ENCODE measurements at places on chromosomes 2 and 18.

- no peak for DNase-seq
Observed at GRCh38 chr2:17821535-17822444, 5.5 kb downstream of the MSGN1 start.

DNA sequence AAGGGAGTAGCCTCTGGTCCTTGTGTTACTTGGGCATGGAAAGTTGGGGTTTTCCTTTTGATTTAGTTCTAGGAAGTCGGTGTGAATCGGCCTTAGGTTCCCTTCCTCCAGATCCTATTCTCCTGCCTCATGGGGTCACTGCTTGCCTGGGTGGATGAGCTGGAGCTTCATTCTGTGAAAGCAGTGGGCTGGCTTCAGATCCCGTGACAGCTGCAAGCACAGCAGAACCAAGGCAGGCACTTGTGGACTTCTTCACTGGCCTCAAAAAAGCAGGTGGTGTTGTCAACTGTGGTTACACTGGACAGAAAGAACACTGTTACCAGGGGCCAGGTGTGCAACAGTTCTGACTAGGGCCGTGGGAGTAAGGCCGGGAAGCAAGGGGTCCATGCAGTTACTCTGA lies 243.4 kb downstream of the LDLRAD4 start:
- no peak for DNase-seq

DNA sequence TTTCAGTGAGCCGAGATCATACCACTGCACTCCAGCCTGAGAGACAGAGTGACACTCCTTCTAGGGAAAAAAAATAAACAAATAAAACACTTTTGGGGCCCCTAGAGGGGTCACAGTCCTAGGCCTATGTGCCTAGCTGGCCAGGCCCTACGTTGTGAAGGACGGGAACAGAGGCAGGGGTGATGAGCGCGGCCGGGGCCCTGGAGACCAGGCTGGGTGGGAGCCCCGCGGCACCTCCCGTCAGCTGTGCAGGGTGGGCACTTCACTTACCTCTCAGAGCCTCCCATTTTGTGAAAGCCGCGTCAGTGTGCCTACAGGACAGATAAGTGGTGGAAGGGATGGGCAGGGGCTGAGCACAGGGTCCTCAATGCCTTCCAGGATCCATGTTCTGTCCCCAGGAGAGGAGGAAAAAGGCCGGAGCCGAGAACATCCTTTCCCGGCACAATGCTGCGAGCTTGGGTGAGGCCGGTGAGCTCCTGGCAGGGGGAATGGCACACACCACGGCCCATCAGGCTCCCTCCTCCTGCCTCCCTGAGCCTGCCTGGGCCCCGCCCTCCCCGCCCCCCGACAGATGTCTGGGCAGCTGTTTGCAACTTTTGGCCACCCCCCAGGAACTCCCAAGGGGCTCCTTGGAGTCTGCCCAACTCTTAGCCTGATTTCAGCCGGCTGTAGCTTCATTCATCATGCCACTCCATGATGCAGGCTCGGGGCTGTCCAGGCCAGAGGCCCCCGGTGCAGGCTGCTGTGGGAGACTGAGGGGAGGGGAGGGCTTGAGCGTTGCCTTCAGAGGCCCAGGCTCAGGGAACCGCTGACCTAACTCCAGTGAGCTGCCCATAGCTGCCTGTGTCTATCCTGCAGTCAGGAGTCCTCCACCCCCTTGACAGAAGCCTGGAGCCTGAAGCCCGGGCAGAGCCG lies 196.5 kb downstream of the TFCP2L1 start:
- DNase-seq: peak; percentile 86

GRCh38 chr2:236168110-236169080 lies at the start of gene GBX2:
GBX2 (minus strand) TSS chr2:236168386; CDS start chr2:236167971, 415 bp downstream.
- peak; percentile 75 for DNase-seq

DNA sequence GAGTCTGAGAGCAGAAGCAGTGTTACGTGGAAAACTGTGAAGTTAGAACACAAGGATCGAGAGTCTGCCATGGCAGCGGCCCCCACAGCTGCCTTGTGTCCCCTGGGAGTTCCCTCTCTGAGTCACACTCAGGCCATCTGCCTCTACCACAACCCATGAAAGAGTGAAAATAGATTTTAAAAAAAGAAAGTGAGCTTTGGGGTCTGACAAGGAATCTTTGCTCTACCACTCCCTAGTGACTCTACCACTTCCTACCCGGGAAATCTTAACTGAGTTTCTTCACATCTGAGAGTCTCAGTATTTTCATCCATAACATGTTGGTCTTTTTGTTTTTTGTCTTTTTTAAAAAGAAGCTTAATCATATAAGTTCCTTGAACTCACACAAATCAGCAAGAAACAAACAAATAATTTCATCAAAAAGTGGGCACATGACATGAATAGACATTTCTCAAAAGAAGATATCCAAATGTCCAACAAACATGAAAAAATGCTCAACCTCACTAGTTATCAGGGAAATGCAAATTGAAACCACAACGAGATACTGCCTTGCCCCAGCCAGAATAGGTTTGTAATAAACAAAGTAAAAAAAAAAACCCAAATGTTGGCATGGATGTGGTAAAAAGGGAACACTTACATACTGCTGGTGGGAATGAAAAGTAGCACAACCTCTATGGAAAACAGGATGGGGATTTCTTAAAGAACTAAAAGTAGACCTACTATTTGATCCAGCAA lies 2.4 kb upstream of the MSGN1 start:
- peak; percentile 78 for DNase-seq

DNA sequence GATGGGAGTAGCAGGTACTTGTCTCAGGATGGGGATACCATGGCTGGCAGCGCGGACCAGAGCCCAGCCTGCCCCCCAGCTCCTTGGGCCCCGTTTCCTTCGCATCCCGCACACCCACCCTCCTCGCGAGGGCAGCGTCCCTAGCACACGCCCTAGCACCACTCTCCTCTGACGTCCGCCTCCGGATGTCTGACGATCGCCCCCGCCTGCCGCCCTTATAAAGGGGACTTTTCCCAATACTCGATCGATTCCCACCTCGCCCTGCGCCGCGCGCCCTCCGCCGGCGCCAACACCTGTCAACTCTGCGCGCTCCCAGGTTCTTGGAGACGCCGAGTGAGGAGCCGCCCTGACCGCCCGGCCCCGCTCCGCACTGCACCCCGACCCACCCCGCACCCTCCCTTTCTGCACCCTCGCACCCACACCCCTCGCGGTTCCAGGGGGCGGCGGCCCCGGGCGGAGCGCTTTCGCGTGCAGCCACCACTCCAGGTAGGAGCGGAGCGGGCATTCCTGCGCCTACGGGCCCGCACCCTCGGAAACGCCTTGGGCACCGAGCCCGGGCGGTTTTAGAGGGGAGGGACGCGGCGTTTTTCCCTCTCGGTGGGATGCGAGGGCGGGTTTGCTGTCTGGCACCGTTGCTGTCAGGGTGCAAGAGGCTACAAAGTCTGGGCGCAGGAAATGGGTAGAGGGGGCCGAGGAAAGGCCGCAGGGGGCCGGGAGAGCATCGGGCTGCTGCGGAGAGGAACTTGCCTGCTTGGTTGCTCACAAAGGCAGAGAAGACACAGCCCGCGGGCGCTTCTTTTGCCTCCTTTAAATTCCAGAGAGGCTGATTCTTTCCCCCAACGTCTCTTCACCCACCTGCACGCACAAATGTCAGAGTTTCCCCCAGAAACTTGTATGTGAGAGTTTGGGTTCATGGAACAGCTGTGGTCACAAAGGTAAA lies at the start of gene SLC5A7:
Gene SLC5A7 (plus strand): TSS at position 247 of the 940 bp plus-strand sequence. CDS start 1,632 bp downstream, outside the sequence.
- no peak for DNase-seq

DNA sequence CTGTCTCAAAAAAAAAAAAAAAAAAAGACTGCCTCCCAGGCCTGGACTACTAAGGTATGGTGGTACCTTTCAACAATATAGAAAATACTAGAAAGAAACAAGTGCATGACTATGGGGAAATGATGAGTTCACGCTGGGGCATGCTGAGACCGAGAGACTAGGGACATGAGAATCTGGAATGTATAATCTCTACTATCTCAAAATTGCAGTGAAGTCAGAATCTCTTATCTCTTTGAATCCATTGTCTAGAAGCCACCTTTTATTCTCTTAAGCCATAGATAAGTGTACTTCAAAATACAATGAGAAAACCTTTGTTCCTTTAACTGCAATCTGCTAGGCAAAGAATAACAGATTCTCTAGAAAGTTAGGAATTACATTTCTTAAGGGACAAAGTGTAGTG lies 5.6 kb downstream of the FRZB start:
- no peak for DNase-seq

DNA sequence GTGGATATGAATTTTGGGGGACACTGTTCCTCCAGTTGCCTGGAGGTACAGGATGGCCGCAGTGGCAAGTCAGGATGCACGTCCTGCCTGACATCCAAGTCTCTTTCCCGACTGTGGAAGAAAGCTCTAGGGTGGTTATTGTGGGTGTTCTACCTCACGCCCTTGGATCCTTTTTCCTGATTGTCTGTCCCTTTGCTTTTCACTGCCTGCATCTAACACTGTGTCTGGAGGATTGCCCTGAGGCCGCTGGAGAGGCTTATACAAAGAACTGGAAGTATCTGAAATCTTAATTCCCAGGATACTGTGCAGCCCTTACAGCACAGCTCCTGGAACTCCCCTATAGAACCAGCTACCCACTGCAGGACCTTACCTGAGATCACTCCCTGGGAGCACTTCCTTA lies 250.5 kb downstream of the TFCP2L1 start:
- DNase-seq: no peak

- no peak for DNase-seq
Observed at GRCh38 chr2:11074246-11074820, 80.9 kb upstream of the SLC66A3 start.

- DNase-seq: peak; percentile 87
Observed at GRCh38 chr2:126657636-126658318, 1.8 kb downstream of the GYPC start.

DNA sequence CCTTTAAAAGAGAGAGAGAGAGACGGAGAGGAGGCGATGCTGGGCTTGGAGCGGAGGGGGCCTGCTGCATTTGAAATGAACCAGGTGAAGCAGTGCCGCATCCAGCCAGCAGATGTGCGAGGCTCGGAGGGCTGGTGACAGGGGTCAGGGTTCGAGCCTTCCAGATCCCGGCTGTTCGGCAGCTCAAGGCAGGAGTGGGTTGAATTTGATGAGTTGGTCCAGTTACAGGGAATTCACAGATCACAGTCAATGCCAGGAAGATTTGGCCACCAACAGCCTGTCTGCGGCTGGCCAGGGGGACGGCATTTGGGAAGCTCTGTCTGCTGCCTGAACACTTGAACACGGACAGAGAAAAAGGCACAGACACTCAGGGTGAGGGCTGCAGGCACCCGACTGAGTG lies 48.6 kb downstream of the PTGR3 start:
- peak; percentile 31 for DNase-seq

DNA sequence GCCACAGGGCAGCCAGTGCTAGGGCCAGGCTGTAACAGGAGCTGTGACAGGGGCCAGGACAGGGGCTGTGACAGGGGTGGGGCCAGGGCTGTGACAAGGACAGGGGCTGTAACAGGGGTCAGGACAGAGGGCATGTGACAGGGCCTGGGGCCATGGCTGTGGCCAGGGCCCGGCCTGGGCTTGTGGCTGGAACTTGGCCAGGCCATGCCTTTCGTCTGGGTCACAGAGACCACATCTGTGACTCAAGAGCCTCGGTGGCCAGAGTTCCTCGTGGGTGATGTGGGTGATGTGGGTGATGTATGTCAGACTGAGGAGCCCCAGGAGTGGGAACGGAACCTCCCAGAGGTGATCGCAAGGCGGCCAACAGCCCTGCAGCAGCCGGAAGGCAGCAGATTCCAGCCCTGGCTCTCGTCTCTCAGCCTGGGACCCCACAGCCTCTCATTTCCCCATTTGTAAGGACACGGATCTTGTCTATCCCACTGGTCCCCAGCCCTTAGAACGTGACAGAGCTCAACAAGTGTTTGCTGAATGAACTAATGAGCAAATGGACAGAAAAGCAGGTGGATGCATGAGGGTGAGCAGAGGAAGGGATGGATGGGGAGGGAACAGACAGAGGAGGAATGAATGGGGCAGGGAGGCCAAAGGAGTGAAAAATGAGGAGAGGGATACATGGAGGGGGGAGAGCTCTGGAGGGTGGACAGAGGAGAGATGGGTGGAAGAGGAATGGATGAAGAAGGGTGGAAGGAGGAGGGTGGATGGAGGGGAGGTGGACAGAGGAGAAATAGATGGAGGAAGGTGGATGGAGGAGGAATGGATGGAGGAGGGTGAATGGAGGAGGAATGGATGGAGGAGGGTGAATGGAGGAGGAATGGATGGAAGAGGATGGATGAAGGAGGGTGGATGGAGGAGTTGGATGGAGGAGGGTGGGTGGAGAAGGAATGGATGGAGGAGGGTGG lies 17.3 kb downstream of the ESPNL start:
- no peak for DNase-seq

GRCh38 chr18:13672657-13673056 lies 53.7 kb downstream of the FAM210A start:
- no peak for DNase-seq

- no peak for DNase-seq
Observed at GRCh38 chr18:22985250-22985649, 52.1 kb downstream of the RBBP8 start.

DNA sequence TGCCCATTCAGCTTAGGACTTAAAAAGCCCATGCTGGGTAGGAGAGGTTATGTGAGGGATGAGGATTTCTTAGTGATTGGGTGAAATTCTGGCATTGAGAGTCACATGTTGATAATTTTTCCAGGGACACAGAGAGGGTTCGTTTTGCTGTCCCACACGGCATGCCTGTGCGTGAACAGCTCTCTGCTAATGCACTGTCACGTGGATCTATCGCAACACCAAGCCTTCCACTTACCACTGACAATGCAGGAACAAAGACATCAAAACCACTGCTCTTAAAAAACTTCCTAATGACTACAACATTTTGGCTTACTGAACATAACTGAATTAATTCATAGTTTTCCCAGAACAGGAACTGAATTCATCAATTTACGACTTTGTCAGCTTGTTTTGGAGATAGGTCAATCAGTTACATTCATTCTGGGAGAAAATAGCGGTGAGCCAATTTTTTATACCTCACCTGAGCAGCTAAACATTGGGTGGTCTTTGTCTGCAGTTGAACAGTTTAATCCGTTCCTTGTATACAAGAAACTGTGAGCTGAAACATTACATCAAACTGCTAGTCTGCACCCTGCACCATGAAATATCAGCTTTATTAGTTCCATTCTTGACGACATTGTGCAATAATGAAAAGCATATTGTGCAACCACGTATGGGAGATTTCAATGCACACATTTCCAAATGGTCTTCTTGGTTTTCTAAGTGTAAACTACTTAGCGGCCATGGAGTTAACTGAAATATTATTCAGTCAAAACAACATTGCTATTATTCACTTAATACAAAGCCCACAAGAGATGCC lies 127.1 kb downstream of the LPIN1 start:
- DNase-seq: peak; percentile 7

DNA sequence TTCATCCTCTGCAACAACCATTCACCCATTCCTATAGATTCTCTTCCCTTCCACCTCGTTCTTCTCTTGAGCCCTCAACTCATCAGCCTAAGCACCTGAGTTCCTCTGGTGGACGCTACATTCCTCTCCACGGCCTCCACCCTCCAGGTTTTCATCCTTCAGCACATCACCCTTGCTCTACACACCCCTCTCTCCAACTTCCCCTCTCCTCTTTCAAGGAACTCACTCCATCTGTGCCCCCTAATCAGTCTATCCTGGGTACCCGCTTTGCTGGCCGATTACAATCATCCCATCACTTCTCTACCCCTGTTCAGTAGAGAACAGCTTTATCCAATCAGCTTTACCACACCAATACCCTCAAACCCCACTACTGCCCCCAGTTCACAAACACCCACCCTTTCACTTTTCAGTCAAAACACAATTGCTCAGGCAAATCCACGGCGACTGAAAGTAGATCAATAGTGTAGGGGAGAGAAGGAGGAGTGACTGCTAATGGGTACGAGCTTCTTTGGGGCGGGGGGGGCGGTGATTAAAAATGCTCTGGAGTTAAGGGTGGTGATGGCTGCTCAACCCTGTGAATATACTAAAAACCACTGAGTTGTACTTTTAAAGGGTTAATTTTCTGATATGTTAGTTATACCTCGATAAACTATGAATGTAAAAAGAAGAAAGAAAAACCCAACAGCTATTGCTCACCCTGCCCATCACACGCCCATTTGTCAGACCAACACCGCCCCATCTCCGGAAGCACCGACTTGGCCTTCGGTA lies 857 bp downstream of the DYM start:
- no peak for DNase-seq
